Activated naive CD4-positive, alpha-beta T cell (primary cell): ENCODE measurements at places on chromosomes 13 and 19.

DNA sequence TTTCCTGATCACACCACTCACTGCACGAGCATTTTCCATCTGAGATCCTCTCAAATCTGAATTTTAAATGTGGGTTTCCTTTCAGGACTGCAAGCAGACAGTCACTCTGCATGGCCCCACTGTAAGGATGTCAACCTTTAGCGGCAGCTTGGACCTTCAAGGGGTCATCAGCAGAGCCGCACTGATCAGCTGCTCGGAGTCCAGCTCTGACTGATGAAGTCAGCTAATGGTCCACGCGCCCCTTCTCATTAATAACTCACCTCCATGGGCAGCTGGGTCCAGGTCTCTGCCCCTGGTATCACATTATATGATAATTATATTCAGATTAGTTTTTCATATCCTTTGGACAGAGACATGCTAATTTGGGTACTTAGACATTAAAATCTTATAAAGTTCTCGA, 36.1 kb upstream of the PDCD5 start:
- no peak for DNase-seq

DNA sequence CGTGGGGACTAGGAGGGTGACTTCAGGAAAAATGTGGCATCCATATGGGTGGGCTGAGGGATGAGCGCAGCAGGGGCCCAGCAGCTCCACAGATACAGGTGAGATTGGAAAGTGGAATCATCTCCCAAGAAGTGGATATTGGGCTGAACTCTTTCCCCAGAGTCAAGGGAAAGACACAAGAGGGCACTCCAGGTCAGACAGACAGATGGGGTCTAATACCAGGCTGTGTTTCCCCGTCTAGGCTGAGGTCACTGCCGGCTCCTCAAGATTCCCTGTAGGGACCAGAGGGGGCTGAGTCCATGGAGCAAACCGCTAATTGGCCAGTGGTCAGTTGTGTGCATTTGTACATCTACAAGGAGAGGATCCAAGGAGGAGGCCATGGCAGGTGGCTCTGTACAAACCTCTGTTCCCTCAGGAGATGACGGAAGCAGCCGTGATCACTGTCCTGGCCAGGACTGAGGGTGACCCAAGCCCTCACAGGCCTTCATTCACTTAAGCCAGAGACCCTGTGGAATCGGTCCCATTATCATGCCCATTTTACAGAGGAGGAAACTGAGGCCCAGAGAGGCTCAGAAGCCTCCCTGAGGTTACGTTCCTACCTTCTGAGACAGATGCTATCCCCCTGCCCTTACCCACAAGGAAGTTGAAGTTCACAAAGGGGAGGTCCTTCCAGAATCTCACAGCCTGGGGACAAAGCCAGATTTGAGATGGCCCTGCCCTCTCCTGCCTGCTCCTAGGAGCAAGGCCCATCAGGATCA, 14.9 kb upstream of the IGLON5 start:
- no peak for DNase-seq

DNA sequence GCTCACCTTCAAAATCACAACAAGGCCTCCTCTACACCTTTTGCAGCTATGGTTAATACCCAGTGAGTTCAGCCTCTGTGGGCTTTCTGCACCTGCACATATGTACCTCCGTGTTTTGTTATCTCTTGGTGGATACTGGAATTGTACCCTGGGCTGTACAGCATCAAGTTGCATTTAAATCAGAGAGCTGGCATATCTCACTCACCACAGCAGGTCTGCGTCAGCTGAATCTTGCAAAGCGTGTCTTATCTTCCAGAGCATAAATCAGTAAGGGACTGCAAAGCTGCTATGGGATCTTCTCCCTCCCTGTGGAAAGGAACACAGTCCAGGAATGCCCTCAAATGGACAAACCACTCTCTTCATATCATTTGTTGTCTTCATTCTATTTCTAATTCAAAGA, 1048.7 kb downstream of the UQCRFS1 start:
- DNase-seq: no peak

- no peak for DNase-seq
Observed at GRCh38 chr13:89382981-89383380, 1711.8 kb downstream of the SLITRK5 start.

GRCh38 chr13:86877441-86877840, 793.7 kb upstream of the SLITRK5 start:
- no peak for DNase-seq

DNA sequence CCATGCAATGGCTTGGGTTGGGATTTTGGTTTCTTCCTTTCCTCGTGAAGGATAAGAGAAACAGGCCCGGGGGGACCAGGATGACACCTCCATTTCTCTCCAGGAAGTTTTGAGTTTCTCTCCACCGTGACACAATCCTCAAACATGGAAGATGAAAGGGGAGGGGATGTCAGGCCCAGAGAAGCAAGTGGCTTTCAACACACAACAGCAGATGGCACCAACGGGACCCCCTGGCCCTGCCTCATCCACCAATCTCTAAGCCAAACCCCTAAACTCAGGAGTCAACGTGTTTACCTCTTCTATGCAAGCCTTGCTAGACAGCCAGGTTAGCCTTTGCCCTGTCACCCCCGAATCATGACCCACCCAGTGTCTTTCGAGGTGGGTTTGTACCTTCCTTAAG, 24.1 kb downstream of the SPC24 start:
- DNase-seq: no peak

- DNase-seq: no peak
Observed at GRCh38 chr13:78604782-78605611, 1.6 kb upstream of the POU4F1 start.

- no peak for DNase-seq
Observed at GRCh38 chr13:33931397-33932311, 113.7 kb downstream of the RFC3 start.

- DNase-seq: no peak
Observed at GRCh38 chr19:55674459-55674840, 576 bp upstream of the EPN1 start.

DNA sequence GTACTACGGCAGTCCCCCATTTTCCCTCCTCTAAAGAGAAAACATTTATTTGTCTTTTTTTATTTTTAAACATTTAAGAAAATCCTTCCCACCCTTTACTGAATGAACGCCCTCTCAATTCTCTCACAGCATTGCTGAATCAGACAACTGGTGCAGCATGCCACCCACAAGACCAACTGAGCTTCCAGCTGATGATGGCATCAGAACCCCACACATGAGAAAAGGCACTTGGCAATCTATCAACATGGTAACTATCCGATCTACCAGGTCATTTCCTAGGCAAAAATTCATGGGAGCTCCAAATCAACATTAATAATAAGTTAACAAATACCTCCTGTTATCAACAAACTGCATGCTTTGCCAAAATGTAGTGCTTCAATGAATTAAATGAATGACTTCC, 43.1 kb downstream of the LHFPL6 start:
- DNase-seq: no peak

GRCh38 chr19:51147663-51148062, 5.6 kb downstream of the SIGLEC7 start:
- no peak for DNase-seq

DNA sequence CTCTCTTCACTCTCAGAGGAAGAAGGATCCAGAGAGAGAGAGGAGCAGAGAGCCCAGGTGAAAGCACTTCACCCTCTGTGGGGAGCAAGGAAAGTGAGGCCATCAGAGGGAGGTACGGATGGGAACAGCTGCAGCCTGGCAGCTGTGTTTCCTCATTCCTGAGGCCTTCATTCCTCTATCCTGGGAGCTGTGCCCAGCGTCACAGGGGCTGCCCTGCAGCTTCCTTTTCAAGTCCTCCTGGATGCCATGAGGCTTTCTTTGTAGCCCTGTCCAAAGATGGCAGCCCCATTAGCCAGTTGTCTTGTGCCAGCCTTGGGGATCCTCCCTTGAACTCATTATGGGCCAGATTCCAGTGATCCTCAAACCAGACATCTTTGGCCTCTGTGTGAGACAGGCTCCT, 76.8 kb upstream of the PCDH8 start:
- DNase-seq: no peak

DNA sequence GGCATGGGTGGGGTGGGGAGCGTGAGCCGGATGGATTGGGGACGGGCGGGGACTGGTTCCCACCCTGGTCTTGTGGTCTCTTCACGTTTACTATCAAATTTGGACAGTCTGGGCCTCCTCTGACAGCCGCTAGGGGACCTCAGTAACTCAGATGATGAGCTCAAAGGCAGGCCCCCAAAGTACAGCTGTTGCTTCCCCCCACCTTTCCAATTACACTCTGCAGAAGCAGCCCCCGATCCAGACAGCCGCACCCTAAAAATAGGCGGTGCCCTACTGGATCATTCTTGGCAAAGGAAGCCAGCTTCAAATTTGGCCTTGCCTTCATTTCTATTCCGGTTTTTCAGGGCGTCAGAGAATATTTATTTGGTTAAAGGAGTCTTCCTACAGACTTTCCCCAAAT, 1.9 kb upstream of the FOXO1 start:
- DNase-seq: no peak

DNA sequence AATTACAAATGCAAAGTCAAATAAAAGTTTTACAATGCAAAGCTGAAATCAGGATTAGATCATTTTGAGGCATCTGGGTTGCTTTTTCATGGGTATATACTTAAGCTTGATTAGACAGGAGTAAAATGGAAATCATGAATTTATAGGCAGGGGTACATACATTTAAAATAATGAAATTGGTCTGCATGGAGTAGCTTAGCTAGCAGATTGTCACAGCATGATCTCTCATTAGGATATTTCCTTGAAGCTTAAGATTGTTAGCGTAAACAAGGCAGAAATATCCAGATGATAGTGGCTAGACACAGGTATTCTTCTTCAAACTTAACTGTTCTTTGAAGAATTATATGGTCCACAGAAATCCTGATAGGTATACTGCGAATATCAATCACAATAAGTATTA, 1627.0 kb upstream of the PCDH20 start:
- no peak for DNase-seq

DNA sequence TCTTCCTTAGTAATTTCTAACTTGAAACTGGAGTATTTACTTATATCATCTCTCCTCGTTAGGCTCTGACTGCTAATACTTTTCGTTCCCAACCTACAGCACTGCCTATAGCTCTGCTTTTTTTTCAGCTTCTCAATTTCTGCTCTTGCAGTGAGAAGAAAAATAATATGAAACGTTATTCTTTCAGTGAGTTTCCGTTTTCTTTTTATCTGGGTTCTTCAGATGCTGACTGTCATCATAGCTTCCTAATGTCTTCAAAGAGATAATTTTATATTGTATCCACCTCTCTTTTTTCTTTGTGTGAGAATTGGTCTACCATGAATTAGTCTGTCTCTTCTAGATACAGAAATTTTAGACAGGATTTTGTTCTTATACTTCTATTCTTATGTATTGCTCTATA, 454.9 kb downstream of the LMO7 start:
- DNase-seq: no peak

DNA sequence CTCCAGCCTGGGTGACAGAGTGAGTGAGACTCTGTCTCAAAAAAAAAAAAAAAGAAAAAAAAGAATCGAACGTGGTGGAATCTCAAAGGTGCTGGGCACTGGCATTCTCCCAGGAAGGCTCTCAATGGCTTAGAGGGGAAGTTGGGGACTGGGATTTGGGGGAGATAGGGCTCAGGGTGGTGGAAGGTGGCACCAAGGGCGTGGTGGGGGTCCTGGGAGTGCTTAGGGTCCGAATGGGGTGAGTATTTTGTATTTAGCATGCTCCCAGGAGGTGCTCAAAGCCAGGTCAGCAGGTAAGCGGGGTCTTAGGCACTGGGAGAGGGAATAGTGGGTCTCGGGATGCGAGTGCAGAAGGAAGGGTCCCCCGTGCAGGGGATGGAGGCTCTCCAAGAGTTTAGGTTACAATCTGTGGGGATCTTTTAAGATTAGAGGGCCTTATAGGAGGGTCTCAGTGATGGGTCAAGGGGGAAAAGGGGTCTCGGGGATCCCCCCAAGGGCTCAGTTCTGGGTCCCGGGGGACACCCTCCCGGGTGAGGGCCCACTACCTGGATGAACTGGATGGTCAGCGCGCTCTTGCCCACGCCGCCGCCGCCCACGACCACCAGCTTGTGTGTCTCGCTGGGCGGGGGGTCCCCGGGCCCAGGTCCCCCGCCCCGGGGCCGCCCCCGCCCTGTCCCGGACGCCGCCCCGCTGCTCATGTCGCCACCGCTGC, 386 bp downstream of the RRAS start:
- DNase-seq: no peak
